Type B pancreatic cell (in vitro differentiated cells): ENCODE measurements at places on chromosomes 3 and 15.

GRCh38 chr3:186990878-186991308, 60.6 kb downstream of the ST6GAL1 start:
- no peak overlapping the region for H3K27ac ChIP-seq
- DNase-seq, result no peak
- no peaks in the 10 kb centered on the region for H3K27me3 ChIP-seq

- no peak overlapping the region for H3K27ac ChIP-seq
- peaks cover 15% of the 10 kb centered on the region for H3K27me3 ChIP-seq
- no peak overlapping the region for H3K4me3 ChIP-seq
- DNase-seq, result no peak
- no peaks in the 10 kb centered on the region for H3K36me3 ChIP-seq
These were observed 13.8 kb upstream of the CCR1 start for GRCh38 chr3:46221938-46222337.

GRCh38 chr3:192864941-192865340, 52.7 kb downstream of the MB21D2 start:
- H3K4me3 ChIP-seq, result no peak overlapping the region
- DNase-seq, result no peak
- no peaks in the 10 kb centered on the region for H3K27me3 ChIP-seq
- H3K36me3 ChIP-seq, result peaks cover 10% of the 10 kb centered on the region
- H3K4me1 ChIP-seq, result peaks cover 22% of the 10 kb centered on the region
- peak overlapping the region; percentile 34 for H3K27ac ChIP-seq

GRCh38 chr3:50160561-50160983, 5.4 kb downstream of the SEMA3F start:
- no peak for DNase-seq
- H3K36me3 ChIP-seq, result peaks cover 16% of the 10 kb centered on the region
- peaks cover 5% of the 10 kb centered on the region for H3K27me3 ChIP-seq
- H3K4me3 ChIP-seq, result no peak overlapping the region
- H3K27ac ChIP-seq, result no peak overlapping the region

DNA sequence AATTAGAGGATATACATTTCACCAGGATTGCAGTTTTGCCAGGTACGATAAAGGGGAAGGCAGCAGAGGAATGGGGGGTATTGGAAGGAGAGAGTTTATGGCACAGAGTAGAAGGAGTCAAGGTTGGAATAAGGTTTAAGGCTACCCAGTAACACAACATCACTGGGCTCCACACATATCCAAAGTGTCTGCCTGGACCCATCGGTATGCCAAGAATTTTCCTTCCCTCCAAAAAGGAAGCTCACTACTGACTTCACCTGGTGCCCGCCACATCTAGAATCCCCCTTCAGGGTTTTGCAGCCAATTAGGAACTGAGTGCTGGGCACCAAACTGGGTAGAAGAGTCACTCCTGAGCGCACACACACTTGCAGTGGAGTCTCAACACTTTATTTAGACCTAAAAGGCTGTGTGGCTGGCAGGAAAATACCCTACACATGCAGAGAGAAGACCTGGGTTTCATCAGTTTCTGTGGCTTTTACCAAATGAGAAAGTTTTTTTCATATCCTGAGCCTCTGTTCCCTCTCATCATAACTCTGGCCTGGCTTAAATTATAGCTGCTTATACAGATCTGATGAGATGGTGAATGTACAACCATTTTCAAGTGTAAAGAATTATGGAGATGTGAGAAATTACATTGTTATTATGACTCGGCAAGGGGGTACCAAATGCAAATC, 190.8 kb upstream of the LPP start:
- H3K4me1 ChIP-seq, result peaks cover 4% of the 10 kb centered on the region
- H3K36me3 ChIP-seq, result no peaks in the 10 kb centered on the region
- DNase-seq, result no peak
- no peak overlapping the region for H3K27ac ChIP-seq
